ENCODE measurements at places on chromosomes 2 and 18.

GRCh38 chr2:44277541-44277940 is 2.3 kb downstream of the SLC3A1 start:
- no peak for DNase-seq

DNA sequence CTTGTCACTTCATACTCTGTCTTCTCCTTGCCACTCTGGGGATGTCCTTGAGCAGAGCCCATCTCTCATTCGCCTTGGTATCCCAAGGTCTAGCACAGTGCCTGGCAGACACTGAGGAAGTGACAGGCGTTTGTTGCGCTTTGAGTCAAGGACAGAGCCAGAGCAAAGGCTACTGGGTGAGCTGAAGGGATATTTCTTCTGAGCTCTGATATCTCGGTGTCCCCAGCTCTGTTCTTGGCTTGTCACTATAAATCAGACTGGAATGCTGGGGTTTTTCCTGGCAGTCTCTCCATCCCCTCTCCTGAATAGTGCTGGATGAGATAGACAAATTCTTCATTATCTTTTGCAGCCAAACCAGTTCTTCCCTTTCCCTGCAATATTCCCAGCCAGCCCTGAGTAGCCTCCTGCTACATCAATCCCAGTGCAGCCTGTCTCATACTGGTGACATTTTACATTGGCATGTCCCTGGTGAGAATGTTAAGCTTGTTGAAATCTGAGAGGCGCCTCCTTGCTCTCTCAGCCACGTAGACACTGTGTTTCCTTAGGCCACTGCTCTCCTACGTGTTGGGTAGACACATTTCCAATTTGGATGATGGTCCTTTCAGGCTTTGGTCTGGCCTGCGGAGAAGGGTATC is 61.7 kb downstream of the CTIF start:
- peak; percentile 60 for DNase-seq

- no peak for DNase-seq
These were observed 44.3 kb downstream of the L3MBTL4 start for GRCh38 chr18:6370410-6370809.

GRCh38 chr2:8628179-8628865 is 53.5 kb upstream of the ID2 start:
- no peak for DNase-seq

GRCh38 chr18:57443247-57443646 is 8.1 kb downstream of the ONECUT2 start:
- DNase-seq = no peak

DNA sequence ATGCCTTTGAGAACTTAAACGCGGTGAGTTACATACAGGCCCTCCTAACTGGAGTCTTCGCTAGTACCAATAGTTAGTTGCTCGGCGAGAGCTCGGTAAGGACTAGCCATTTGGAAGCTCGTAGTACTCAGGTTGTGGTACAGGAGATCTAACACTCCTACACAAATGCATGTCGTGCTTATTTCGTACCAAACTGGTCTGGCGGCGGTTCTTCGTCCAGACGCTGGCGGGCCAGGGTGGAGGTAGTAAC is 346 bp upstream of the VRK2 start:
- no peak for DNase-seq

DNA sequence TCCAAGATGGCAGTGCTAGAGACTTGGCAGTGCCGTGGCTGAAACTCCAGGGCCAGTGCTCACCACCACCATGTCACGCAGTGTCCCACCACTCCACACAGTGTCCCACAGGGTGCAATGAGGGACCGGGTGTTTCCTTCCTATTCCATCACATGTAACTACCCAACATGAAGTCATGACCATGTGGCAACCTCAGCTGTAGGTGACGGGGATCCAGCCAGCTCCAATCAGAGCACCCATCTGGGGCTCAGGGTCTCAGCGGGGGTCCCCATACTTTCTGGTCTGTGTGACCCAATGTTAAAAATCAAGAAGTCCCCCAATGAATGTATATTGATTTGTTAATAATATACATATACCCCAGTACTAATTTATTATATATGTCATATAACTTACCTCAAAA is 52.1 kb downstream of the PTGR3 start:
- DNase-seq = no peak

DNA sequence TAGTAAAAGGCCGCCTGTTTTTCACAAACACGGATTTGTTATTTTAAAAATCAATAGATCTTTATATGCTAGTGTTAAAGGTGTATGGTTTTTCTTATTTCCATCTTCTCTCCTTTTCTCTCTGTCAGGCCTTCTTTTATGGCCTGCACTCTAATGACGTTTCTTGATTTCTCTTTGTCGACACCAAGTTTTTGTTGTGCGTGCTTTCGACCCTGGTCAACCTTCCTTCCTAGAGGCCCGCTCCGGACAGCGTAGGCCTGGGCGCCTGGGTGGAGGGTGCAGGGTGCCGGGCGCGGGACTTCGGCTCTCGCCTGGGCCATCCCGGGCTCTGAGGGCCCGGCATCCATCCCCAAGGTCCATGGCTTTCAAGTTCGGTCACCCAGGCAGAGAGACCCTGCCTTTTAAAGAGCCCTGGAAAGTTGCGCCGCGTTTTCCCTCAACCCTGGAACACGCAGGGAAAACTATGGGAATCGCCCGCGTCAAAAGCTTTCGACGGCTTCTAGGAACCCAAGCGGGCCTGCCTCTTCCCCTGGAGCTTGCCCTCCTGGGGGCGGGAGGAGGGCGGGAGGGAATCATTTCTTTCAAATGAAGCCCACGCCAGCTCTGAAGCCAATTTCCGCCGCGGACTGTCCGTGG is 4.1 kb upstream of the SATB2 start:
- DNase-seq = no peak

DNA sequence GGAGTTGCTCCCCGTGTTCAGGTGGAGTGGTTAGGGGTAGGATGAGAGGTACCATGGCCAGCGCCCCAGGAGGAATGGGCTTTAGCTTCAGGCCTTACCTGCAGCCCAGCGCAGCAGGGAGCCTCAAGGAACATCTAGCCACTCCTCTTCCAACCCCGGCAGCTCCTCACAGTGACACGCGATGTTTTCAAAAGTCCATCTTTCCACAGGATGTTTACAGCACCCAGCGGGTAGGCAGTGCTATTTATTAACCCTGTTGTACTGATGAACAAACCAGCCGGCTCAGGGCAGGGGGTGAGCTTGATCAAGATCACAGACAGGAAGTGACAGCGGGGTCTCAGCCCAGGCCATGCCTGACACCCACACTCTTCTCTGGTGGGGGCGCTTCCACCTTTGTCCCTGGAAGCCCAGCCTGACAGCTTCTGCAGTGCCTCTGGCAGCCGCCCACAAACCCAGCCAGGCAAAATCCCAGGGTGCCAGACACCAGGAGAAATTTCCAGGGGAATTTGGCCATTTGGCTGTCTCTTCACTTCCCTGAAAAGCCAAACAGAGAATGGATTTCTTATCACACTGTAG is 18.4 kb upstream of the PRLH start:
- DNase-seq = no peak

DNA sequence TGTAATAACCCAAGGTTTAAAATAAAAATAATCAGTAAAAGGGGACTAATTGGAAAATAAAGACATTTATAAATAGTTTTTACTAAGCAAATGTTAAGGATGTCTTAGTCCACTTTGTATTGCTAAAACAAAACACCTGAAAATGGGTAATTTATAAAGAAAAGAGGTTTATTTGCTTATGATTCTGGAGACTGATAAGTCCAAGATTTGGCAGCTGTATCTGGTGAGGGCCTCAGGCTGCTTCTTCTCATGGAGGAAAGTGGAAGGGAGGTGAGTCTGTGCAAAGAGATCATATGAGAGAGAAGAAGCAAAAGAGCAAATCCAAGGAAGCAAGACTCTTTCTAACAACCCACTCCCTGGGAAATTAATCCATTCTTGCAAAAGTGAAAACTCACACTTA is 299.5 kb downstream of the DSC3 start:
- DNase-seq = no peak

DNA sequence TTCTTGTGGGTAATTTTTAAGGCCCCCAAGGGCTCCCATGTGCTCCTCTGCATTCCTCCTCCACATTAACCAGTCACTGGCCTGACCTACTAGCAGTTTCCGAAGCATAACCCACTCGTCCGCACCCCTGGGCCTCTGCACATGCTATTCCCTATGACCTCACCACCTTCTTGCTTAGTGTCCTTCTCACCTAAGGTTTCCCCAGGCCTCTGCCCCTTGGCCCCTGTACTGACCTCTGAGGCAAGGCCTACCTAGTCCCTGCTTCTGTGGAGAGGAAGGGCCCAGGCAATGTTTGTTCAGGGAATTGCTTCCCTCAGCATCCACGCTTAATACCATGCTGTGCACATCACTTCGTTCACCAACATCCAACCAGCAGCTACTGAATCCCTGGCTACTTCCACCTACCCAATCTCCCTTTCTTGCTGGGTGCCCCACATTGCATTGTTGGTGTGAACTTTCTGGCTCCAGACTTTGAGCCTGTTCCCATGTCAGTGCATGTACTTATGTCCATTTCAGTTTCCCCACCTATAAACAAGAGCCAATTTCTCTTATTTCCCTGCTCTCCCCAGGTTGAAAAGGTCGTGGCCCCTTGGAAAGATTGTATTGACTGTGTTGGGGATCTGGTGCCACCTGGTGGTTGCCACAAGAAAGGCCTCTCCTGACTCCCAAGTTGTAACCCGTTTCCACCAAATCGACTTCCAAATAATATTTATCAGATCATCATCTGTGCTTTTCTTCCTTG is 19.2 kb upstream of the TMEM177 start:
- peak; percentile 48 for DNase-seq

DNA sequence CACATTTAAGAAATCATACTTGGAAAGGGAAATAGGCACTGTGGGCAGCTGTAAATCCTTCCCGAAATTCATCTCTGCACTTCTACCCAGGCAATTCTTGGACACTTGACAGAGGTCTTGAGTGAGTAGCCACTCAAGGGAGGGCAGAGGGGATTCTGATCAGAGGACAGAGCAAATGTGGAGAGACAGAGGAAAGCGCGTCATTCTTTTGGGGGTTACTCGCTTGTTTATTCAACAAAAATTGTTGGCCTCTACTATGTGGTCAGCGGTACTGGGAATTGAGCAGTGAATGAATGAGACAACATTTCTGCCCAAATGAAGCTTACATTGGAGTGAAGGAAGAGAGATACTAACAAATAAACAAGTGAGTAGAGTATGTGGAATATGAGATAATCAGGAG is 41.4 kb upstream of the YES1 start:
- no peak for DNase-seq

DNA sequence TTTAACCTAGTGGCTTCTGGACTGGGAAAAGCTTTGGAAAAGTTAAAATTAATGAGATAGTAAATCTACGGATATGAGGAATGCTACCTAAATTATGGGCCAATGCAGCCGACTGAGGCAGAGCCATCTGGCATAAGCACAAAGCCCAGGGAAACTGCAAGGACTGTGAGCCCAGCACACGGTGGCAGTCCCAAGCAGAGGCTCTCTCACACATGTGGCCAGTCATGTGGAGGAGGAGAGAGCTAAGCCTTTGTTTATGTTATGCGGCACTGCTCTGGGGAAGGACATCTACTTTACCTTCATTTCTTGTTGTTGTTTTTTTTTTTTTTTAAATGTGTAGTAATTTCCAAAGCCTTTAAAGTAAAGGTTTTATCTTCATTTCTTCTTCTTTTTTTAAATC is 267.0 kb downstream of the STK39 start:
- DNase-seq = no peak

- peak; percentile 4 for DNase-seq
These were observed 1.1 kb downstream of the STRN start for GRCh38 chr2:36965206-36965605.

GRCh38 chr18:58831606-58832005 is 33.1 kb upstream of the ZNF532 start:
- DNase-seq = peak; percentile 52

DNA sequence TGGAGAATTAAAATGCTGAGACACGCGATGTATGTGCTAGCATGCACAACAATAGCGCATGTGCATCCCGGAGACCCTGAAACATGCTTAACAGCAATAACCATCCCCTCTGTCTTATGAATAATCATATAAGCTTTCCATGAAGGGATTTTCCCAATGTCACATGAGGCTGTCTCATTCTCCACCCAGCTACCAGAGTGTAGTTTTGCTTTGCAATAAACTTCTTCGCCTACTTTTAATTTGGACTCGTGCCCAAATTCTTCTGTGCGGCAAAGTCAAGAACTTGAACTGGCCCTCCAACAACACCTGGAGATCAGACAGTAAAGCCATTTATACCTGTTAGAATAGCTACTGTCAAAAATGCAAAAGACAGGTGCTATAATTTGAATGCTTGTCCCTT is 15.5 kb downstream of the LYG1 start:
- no peak for DNase-seq

GRCh38 chr18:78168526-78168925 is 811.1 kb upstream of the SALL3 start:
- DNase-seq = no peak

DNA sequence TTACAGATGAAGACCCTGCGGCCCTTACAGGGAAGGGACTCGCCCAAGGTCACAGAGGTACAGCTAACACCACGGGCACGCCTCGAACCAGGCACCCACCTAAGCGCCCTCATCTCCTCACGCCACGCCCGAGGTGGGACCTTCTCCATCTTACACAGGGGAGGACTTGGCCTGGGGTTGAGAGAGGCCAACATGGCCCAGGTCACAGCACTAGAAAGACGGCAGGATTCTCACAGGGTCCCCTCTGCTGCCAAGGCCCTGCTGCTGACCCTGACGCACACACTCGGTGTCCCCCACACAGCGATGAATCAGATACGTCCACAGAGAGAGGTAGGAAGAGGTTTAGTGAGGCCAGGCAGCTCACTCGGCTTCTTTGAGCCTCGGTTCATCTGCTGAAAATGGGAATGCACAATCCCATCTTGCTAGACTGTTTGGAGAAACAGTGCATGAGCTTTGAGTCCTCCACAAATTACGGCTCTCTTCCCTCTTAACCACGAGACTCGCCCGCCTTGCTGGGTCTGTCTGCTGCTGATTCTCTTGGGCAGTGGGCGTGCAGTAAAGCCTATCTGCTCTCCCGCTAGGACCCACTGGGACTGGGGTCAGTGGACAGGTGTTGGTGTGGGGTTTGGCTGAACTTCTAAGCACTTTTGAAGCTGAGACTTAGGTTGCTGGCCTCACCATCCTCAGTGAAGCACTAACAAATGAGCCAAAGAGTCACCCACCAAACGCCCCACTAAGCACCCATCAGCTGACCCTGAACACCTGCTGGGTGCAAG is 79.2 kb downstream of the SMAD7 start:
- no peak for DNase-seq

DNA sequence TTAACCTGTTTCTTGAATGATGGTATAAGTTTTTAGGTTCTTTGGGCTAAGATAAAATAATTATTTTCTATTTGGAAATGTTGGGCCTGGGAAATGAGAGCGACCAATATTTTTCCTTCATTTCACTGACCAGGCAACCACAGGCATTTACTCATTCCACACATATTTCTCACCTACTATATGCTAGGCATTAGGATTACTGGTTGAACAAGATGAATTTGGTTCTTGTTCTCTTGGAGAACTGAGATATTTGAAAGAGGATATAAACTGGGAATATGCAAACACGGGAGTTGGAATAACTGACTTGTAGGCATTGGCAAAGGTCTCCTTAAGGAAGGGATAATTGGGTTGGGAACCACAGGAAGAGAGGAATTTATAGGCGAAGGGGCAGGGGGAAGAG is 3.9 kb upstream of the MYL1 start:
- DNase-seq = peak; percentile 3

GRCh38 chr2:129945557-129945956 is 33.9 kb upstream of the RAB6C start:
- no peak for DNase-seq

GRCh38 chr2:68388772-68389171 is 23.7 kb downstream of the PLEK start:
- DNase-seq = no peak

- DNase-seq = no peak
These were observed 396.0 kb upstream of the SMIM21 start for GRCh38 chr18:75823471-75823870.

- DNase-seq = peak; percentile 18
These were observed 236.8 kb downstream of the ZNF516 start for GRCh38 chr18:76258209-76258608.

GRCh38 chr2:23445450-23445868 is 60.5 kb downstream of the KLHL29 start:
- peak; percentile 77 for DNase-seq

All from EH (cell line).